ENCODE measurements at places on chromosomes 1 and 21.

GRCh38 chr1:179310721-179311120, 17.1 kb downstream of the SOAT1 start:
- no peak for DNase-seq

DNA sequence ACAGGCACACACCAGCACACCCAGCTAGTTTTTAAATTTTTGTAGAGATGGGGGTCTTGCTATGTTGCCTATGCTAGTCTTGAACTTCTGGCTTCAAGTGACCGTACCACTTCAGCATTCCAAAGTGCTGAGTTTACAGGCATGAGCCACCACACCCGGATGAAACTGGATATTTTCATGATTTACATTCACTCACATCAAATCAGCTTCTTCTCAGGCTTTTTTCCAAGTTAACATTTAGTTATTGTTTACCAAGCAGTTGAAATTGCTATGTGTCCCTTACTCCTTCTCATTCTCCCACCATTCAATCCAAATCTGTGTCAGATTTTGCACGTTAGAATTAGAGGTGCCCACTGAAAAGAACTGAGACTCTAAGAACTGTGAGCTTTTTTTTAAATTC, 18.4 kb downstream of the RIT1 start:
- DNase-seq: no peak

DNA sequence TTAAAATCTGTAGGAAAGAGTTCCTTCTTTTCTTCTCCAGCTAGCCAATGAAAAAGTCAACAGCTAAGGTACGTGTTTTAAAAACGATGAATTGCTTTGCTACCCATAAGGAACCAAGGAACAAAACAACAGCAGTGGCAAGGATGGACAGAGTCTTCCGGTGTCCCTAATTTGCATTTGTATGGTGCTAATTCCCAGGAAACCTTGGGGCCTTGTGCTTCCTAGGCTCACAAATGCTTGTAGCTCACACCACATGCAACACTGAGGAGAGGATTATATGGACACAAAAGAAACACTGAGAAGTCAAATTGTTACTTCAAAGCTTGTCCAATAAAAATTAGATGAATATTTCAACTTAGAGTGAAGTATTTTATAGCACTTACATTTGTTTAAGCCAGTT, 1.8 kb upstream of the PGBD5 start:
- no peak for DNase-seq

GRCh38 chr1:25472471-25472870, 41.8 kb downstream of the MACO1 start:
- DNase-seq: peak; percentile 43

DNA sequence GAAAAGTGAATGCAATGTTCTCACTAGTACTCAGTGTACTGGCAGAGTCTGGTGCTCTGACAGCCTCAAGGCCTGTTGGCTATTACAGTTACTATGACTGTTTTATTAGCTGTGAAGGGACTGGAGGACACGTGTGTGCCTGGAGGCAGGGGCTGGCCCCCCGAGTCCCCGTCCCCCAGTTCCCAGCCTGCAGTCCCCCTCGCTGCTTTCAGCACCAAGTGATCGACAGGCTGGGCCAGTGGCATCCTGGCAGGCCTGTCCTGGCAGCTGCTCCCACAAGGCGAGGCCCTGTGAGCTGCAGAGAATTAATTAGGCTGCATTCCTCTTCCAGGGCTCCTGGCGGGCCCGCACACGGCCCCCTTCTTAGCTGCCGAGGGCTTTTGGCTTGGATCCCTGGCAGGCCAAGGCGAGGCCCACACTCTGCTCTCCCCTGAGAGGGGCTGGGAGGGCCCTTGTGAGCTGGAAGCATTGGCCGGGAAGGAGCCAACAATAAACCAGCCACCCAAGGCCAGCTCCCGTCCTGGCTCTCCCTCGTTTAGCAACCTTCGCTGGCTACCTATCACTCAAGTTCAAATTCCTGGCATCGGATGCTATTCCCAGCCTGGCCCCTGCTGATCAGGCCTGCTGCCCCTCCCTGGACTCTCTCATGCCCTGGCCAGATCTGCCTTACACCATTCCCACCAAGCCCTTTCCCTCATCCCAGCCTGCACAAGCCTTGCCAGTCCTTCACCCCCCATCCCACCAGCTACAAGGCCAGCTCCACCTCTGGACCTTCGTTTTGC, 9.8 kb downstream of the EDN2 start:
- no peak for DNase-seq

- DNase-seq: no peak
These were observed 14.4 kb upstream of the DIPK1A start for GRCh38 chr1:92975551-92976232.

DNA sequence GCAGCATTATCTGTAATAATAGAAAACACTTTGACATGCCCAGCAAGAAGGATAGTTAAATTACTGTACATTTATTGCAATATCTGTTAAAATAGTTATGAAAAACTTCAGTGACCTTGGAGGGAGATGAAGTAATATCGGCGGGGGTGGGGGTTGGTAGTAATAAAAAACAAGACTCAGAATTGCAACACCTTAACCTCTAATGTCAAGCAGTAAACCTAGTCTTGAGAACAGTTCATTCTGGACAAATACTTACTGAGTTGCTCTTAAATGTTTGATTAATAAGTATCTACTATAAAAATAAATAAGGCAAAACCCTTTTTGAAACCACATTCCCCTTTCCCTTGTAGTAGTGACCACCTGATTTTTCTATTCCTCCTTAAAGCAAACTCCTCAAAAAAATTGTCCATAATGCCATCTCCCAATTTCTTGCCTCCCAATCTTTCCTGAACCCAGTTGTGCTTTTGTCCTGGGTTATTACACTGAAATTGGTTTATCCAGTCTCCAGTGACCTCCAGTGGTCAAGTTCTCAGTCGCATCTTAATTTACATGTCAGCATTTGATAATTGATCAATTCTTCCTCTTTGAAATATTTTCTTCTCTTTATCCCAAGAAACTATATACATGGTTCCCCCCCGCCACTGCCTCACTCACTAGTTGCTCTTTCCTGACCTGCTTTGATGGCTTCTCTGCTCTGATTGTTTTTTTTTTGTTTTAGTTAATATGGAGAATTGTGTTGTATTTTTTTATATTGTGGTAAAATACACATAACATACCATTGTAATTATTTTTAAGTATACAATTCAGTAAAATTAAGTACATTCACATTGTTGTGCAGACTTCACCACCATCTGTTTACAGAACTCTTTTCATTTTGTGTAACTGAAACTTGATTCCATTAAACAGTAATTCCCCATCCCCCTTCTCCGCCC, 36.8 kb downstream of the RAP1A start:
- DNase-seq: no peak

DNA sequence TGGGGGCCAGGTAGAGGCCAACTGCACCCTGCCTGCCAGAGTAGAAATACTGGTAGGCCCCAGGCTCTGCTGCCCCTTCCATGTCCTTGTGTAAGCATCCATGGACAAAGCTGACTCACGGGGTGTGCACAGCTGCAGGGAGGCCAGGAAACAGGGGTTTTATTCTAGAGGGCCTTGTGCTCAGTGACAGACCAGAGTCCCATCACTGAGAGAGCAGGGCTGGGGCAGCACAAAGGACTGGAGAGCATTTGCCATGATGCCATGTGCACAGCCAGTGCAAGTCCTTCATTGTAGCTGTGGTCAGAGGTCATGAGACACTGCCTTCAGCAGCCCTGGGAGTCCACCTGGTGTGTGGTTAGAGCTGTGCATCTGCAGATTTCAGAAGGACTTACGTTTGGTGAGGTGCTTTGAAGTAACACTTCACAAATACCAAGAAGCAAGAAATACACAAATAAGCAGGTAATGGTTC, 8.1 kb downstream of the ARF1 start:
- no peak for DNase-seq

Measured in stimulated activated CD8-positive, alpha-beta memory T cell treated with anti-CD3 and anti-CD28 coated beads, Interleukin-4, amount 100 ng/mL, for 48 hours (primary cell).